Left cardiac atrium (tissue), 4 donors: ENCODE measurements at places on chromosomes 1 and 21. TPM values are rescaled to one million over a fixed set of nuclear protein-coding genes. Genes with fewer than 3 reads are reported as not detected.

The LCE1F gene
- total RNA-seq, result not detected

The CXADR gene
- total RNA-seq, result 9.8 TPM

The MARCKSL1 gene
- total RNA-seq, result 34.5 TPM

The BARHL2 gene
- total RNA-seq, result not detected

The ASH1L gene
- total RNA-seq, result 45.9 TPM
